ENCODE measurements at places on chromosomes 5 and 9.

DNA sequence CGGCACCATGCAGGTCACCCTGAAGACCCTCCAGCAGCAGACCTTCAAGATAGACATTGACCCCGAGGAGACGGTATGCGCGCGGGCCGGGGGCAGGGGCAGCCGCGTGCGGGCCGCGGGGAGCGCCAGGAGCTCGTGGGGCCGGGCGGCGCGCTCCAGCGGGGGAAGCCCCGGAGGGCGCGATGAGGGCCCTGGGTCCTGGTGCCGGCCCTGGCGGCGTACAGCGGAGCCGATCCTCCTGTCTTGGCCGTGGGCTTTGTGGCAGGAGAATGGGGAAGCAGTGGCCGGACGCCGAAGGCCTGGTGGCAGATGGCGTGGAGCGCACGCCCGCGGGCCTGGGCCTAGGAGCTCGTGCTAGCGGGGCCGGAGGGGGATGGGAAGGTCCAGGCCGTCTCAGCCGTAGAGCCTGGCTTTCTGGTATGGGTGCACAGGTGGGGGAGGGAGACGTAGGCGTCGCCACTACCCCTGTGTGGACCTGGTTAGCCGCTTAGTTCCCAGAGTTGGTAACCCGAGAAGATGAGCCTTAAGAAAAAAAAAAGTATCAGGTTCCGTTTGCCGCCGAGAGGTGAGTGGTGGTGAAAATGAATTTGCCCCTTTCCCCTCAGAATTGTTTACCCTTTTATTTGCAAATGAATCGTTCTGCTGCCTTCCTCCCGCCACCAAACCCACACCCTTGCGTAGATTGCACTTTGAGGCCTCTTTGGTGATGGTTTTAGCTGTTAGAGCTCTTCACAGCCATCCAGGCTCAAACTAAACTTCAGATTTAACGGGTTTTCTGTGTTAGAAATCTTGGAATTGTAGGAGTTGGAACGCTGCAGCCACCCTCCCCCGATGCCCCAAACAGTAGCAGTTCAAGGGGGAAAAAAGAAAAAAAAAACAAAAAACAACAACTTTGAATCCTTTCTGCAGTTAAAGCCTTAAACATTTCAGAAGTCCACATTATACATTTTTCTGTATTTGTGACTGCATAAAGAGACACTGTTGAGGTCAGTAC, 841 bp downstream of the RAD23B start:
- peak; percentile 72 for DNase-seq

- no peak for DNase-seq
These were observed 92.6 kb downstream of the EFNA5 start for GRCh38 chr5:107578051-107578635.

GRCh38 chr9:10613419-10613818, 617 bp upstream of the PTPRD start:
- DNase-seq, result no peak

- DNase-seq, result no peak
These were observed 69.2 kb downstream of the CDK5RAP2 start for GRCh38 chr9:120510816-120511215.

DNA sequence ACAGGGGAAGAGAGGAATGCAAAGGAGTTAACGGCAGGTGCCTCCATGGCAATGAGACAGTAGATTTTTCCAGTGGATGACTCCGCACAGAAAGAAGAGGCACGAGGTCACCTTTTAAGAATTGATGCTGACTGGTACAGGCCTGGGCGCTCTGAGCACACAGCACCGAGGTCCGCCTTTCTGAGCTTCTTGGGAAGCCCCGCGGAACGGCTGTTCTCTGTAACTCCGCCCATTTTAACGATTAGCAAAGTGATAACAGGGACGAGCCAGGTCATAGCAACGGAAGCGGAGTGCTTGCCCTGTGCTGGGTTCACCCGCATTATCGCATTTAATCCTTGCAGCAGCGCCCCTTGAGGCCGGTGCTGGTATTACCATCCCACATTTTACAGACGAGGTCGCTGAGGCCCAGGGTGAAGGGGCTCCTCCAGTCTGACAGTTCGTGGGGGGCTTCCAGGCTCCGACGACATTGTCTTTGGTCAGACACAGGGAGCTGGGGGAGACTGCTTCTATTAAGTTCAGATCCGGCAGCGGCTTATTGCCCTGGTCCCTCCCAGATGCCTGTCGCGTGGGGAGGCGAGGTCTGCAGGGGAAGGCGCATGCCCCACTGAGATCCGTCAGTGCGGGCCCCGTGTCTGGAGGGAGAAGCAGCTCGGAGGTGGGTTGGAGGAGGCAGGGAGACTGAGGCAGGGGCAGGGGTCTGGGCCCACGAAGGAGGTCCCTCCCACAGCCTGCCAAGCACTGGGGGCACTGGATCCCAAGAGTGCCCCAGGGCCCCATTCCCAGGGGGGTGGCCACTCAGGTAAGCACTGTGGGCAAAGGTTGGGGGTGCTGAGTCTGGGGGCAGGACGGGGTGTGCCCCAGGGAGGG, 22.3 kb upstream of the HMCN2 start:
- DNase-seq, result peak; percentile 81

DNA sequence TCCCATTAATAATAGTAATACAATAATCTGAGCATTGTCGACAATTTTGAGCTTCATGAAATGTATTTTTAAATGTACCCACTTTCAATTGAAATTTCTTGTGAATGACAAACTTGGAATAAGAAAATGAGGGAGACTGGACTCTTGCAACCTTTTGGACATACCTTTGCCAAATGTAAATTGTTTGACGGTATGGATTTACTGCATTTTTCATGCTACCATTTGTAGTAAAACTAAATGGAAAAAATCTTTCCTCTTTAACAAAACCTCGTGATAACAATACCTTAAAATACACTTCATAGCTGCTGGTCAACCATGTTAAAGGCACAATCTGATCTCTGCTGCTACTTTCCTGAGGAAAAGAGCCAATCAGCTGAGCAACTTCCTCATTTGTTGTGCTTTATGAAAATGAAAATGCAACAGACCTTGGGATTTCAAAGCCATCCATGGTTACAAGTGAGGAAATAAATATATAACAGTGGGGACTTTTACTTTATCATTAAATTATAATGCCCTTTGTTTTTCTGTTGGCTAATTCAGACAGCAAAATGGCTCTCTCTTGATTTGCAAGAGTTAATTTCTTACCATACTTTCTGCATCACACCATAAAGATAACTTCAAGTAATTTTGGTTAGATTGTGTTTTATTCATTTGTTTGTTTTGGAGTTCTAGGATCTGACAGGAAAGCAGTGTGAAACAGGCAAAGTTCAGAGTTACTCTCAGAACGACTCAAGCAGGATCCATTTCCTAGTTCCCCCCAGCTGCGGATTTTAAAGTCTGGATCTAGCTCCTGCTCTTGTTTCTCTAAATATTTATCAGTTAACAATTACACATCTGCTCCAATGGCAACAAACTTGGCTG, 1.1 kb downstream of the ALDH1A1 start:
- no peak for DNase-seq

DNA sequence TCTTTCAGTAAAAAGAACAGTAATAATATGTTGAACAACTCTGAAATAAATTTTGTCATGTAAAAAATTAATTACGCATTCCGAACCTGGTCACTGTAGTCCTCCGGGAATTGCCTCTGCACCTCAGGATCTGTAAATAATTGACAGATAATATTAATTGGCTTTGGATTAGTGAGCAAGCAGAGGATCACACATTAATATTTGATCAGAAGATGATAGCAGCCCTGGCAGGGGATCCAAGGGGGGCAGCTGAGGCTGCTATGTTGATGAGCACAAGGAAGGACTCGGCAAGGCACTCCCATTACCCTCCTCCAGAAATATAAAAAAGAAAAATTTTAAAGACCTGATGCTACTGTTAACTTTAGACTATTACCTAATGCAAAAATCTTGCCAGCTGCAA, 137.4 kb downstream of the DENND1A start:
- DNase-seq, result no peak

- DNase-seq, result no peak
These were observed 15.0 kb downstream of the ANKRD33B start for GRCh38 chr5:10578869-10579268.

DNA sequence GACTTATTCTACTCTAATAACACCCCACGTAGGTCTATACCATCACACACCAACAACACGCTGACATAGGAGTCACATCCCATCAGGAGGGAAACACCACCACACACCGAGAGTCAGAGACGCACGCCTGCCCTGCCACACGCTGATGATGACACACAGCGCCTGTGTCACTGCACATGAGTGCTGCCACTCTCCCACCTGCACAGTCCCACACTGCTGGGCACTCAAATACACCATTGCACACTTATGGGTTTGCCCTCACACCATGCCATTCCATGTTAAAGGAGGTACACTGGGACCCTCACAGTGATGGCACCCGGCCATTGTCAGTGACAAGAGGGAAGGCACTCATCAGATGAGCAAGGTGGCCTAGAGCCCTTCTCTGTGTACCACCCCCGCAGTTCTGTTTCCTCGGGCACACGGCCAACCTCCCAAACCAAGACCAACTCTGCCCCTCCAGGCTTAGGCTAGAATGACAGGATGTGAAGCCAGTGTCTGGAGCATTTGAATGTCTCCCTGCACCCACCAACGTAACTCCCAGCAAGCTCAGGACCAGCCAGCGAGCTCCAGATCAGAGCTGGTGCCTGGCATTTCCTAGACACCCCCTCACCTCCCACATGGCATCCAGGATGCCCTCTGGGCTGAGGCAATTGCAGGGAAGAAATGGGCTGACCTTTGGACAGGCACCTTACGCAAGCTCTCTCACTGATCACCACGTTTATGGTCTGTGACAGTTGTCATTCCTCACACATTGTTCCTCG, 3.6 kb upstream of the CPLX2 start:
- peak; percentile 66 for DNase-seq

DNA sequence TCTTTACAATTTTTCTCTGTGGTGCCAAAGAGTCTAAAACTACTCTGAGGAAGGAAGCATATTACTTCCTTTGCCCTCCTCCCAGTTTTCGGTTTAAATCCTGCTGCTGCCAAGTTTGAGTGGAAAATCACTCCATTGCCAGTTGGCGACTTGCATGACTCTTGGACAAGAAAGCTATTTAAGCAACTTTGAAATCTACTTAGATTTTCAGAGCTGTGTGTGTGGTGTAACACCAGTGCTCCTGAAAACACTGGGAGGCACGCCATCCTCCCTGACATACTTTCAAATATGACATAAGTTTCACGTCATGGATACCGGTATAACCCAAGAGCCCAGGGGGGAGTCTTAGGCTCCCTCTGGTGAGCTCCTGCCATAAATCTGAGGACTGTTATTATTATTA, 83.5 kb upstream of the RIOK2 start:
- DNase-seq, result no peak

DNA sequence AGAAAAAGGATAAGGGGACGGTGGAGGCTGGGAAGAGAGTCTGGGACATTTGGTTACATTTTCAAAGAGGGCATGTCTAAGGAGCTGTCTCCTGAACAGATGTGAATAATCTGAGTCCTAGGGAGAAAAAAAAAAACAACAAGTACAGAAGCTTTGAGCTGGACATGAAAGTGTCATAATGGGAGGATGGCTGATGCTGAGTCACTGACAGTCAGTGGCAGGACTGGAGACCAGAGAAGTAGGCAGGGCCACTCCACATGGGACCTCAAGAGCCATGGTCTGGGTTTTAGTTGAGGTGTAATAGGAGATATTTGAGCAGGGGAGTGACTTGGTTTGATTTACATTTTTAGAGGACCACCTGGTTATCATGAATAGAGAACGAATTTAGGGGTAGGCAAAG, 70.6 kb downstream of the DPYSL3 start:
- no peak for DNase-seq

- DNase-seq, result no peak
These were observed 121.6 kb downstream of the OXCT1 start for GRCh38 chr5:41748631-41749030.

DNA sequence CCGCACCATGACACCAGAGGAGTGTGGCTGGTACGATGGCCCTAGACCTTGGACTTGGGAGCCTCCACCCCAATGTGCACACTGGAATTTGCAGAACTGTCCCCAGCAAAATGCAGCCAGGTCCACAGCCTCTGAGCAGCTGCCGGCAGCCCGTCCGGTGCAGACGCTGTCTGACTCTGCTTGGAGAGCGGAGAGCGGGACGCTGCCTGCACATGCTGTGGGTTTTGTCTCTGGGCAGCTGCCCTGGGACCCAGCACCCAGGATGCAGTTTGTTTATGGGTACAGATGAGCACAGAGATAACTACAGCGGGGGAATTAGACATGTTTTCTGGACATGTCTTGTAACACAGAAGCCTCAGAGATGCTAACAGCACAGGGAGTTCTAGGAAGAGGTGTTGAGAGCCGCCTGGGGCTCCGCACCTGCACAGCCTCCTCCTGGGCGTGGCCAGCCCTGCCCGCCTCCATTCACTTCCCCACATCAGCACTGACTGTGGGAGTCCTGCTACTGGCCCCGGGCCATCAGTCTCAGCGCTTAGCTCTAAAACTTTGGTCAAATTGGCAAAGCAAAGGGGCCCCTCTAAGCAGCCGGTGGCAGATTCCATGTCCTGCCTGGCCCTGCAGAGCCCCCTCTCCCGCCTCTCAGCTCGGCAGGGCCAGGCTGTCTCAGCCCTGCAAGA, 159.6 kb downstream of the IRX2 start:
- DNase-seq, result no peak

GRCh38 chr9:90261698-90262097, 380.9 kb downstream of the DIRAS2 start:
- DNase-seq, result no peak

- no peak for DNase-seq
These were observed 7.1 kb upstream of the CFAP90 start for GRCh38 chr5:7857926-7858632.

GRCh38 chr9:84997472-84997871, 327.9 kb downstream of the NTRK2 start:
- DNase-seq, result no peak

DNA sequence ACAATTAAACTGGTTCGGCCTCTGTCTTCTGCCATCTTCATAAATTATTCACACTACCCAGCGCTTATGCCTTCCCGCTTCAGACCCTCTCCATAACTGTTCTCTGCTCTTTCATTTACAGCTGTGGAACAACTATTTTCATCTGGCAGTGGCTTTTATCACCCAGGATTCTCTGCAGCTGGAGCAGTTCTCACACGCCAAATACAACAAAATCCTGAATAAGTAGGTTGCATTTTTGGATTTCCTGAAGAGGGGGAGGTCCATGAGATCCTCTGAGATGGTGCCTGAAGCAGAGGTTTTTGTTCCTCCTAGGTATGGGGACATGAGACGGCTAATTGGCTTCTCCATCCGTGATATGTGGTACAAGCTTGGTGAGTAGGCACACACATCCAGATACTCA, 28.1 kb upstream of the INSYN2B start:
- DNase-seq, result no peak

DNA sequence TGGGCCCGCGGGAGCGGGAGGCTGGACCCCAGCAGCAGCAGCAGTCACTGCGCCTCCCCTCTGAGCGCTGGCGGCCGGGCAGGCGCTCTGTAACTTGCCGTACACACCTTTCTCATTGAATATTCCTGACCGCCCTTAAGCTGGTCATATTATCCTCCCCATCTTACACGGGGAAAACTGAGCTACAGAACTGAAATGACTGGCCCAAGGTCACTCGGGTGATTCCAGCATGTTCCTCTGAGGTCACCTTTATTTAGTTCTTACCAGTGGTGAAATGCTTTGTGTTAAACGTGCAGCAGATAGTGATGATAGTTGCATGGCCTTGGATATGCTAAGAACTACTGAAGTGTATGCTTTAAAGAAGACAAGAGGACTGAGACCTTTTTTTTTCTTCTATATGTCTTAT, 607 bp downstream of the UQCRQ start:
- no peak for DNase-seq
